Activated T-cell treated with anti-CD3 and anti-CD28 coated beads for 1 hour (primary cell): ENCODE measurements at places on chromosomes 2 and 18.

DNA sequence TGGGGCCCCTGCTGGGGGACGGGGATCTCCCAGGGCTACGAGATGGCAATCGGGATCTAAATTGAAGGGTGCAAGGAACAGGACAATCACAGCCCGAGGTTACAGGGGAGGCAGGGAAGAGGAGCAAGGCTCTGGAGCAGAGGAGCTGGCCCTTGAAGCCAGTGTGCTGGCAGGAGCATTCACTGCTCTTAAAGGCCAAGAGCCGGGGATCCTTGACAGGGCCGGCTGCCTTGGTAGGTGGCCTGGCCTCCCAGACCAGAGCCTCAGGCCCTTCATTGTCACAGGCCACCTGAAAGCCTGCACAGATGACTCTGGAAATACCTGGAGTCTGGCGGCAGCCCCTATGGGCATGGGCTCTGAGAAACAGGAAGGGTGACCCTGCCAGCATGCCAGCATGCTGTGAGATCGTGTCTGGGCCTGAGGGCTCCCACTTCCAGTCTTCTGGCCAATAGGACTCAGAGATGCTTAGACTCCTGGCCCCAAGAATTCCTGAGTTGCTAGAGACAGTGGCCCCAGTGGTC, 38.7 kb downstream of the PDIA6 start:
- DNase-seq, result no peak

- no peak for DNase-seq
Observed at GRCh38 chr2:120886534-120887319, 151.1 kb downstream of the GLI2 start.

DNA sequence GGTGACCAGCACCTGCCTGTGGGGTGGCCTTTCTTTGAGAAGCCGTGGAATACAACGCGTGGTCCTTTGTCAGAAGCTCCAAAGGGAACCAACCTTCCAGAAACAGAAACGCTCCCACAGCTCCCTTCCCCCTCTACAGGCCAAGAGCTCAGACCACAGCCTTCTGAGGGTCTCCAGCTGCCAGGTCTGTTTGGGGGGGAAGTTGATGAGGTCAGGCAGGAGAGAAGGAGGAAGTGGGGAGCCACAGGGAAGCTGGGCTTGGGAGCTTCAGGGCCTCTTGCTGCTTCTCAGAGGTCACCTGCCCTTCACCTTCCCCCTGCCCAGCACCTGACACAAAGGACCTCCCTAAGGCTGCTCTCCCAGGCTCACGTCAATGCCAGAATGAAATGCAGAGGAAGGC, 287.7 kb upstream of the ID2 start:
- DNase-seq, result no peak

DNA sequence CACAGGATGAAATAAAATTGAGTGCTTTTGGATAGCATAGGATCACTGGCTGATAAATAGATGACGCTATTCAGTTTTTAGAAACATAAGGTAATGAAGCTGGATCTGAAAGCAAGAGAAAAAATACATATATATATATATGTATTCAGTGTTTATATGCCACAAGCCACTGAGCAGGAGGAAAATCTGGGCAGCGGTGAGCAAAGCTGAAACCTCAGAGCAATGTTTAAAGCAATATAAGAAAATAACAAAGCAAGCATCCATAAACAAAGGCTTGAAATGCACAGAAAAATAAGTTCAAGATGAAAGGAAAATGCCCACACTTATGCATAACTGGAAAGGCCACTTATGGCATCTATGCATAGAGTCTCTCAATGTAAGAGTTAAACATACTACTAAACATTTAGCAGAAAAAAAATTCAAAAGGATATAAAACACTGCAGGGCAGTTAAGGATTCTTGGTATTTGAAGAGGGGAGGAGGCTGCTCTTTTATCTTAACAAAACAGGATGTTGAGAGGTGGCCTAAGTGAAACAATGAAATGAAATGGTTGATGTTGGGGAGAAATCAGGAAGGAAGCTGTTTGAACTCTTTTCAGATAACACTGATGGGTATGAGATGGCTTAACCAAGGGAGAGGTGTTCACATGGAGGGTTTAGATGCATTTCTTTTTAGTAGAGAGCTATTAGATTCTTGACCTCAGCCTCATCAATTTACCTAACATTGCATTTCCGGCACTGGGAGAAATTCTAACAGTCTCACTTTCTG, 129.1 kb downstream of the ARHGAP15 start:
- DNase-seq, result no peak

GRCh38 chr18:61222206-61222605, 111.0 kb upstream of the CDH20 start:
- DNase-seq, result no peak
